ENCODE measurements at places on chromosomes 7 and 10.

- no peak for DNase-seq
Measured at GRCh38 chr7:75617634-75618234, 121.0 kb downstream of the HIP1 start.

GRCh38 chr10:120530699-120531098, 73.7 kb downstream of the PLPP4 start:
- DNase-seq: no peak

- no peak for DNase-seq
Measured at GRCh38 chr10:32104181-32104580, 48.0 kb upstream of the KIF5B start.

GRCh38 chr7:73515178-73515577, 6.9 kb downstream of the BAZ1B start:
- DNase-seq: no peak

GRCh38 chr10:70714951-70715350, 42.6 kb downstream of the ADAMTS14 start:
- DNase-seq: no peak

- no peak for DNase-seq
Measured at GRCh38 chr7:47704936-47705335, 123.0 kb upstream of the TNS3 start.

DNA sequence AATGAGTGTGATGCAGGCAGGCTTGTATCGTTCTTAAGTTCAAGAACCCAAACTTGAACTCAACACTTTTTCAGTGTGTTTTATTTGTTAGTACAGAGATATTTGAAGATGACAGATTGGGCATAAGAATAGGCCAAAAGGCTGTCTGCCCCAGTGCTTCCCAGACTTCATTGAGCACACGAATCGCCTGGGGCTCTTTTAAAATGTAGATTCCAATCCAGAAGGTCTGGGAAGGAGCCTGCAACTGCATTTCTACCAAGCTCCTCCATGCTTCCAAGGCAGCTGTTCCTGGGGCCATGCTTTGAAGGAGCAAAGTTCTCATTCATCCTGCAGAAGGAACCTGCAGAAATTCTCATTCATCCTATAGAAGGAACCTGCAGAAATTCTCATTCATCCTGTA, 114.5 kb upstream of the INSYN2A start:
- no peak for DNase-seq

DNA sequence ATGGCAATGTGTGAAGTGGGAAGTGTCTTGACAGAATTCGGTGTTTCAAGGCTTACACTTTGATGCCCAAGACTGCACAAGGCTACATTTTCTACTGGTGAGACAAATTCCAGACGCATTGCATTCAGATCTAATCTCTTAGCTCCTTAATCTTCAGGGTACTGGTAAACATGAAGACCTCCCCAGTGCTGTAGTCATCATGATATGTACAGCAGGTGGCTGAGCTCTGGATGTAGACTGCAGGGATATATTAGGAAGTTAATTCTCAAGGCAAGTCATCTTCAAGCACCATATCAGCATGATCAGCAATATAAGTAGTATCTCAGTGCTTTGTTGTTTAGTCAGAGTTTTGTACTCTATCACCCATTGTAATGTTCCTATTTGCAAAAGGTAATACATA, 61.8 kb downstream of the IKZF1 start:
- no peak for DNase-seq

DNA sequence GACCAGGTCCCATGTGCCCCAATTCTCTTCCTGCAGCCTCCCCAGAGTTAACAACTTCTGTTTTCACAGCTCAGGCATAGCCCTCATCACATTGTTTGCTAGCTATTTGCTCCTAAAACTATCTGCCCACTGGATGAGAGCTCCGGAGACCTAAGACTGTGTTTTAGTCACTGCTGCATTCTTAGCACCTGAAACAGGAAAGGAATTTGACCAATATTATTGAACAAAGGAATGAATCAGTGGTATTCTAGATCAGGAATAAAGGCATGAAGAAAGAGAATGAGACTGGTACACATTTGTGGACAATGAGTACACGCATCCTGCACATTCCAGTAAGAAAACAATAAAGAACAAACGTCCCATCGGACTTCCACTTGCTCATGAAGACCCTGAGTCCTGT, 54.8 kb downstream of the PPP1R17 start:
- no peak for DNase-seq

GRCh38 chr7:31437250-31437865, 76.5 kb upstream of the ITPRID1 start:
- DNase-seq: no peak

DNA sequence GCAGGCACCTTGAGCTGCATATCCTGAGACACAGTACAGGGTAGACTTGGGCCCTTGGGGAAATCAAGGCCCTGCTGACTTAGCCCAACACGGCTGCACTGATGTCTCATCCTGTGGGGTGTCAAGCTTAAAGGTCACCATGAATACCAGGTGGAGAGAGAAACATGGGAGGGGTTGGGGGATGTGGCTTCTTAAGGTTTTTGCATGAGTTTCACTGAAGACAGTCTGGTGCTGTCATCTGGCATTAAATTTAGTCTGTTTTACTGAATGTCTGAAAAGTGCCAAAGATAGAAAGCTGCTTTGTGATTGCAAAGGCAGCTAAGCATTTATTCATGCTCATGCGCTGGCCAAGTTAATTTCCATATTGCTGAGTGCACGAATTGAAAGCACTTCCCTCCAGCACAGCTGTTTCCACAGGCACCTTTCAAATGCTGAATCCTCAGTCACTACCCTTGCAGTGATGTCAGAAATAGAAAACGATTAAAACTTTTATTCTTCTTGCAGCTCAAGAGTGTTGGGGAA, 102.1 kb downstream of the OSBPL3 start:
- DNase-seq: no peak

DNA sequence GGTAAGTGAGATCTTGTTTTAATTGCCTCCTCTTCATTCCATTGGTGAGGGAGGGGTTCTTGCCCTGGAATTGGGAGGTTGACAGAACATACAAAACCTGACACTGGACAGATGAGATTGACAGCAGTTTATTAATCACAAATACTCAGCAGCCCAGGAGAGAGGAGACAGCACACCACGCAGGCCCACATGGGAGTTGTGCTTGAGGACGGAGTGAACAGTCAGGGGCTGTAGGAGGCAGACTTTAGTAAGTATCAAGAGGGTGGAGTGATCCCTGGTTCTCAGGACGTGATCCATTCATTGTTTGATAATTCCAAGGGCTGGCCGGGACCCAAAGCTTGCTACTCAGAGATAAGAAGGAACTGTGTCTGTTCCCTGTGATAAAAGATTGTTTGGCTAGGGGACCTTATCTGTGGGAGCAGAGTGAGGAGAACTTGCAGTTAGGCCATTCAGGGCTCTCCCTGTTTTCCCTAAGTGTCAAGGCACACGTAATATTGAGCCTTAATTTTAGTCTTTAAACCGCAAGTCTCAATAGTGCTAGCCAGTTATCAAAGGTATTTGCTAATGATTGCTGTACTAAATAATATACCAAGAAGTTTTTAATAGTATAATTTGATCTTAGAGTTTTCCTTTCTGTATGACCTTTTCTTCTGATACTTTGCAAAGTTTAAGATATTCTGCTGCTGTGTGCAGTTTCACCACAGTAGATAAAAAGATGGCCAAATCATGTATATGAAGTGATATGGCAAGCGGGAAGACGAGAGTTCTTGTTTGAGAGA, 14.5 kb downstream of the CAPZA2 start:
- DNase-seq: no peak

DNA sequence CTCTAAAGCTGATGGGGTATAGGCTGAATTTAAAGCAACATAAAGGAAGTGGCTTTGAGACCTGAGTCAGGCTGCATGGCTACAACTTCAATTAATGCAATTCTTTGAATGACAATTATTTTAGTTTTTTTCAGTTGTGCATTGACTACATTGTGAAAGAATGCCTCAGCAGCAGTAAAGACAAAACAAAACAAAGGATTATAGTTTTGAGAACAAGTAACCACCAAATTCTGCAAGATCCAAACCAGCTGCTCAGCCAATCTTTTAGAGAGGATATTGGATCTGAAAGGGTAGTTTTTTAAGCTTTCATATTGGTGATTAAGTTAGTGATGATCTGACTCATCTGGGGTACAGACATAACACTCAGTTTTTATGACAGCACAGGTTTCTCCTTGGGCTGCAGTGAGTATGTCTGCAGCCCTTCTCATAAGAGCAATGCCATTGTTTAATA, 40.6 kb upstream of the ABCA13 start:
- DNase-seq: no peak

DNA sequence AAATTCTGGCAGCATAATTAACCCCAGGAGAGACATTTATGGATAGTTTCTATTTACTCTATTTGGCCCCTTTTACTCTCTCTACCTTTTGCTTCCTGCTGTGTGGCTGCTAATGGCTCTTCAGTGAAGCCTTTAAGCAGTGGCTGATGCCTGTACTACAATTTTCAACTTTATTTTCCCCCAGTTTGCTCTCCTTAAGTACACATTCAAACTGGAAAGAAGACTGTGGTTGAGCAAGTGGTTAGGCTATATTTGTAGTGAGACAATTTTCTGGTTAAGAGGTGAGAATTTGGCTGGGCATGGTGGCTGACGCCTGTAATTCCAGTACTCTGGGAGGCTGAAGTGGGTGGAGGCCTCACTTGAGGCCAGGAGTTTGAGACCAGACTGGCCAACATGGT, 8.5 kb upstream of the RSBN1L start:
- DNase-seq: no peak

GRCh38 chr7:137519181-137519691, 175.7 kb upstream of the PTN start:
- no peak for DNase-seq

- no peak for DNase-seq
Measured at GRCh38 chr7:110209884-110210283, 881.0 kb upstream of the LRRN3 start.

DNA sequence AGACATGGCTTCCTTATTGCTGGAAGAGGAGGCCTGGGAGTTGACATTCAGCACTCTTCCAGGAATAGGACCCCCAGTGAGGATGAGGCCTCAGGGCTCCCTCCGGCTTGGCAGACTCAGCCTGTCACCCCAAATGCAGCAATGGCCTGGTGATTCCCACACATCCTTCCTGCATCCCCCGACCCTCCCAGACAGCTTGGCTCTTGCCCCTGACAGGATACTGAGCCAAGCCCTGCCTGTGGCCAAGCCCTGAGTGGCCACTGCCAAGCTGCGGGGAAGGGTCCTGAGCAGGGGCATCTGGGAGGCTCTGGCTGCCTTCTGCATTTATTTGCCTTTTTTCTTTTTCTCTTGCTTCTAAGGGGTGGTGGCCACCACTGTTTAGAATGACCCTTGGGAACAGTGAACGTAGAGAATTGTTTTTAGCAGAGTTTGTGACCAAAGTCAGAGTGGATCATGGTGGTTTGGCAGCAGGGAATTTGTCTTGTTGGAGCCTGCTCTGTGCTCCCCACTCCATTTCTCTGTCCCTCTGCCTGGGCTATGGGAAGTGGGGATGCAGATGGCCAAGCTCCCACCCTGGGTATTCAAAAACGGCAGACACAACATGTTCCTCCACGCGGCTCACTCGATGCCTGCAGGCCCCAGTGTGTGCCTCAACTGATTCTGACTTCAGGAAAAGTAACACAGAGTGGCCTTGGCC, 4.3 kb downstream of the PGAM2 start:
- no peak for DNase-seq

DNA sequence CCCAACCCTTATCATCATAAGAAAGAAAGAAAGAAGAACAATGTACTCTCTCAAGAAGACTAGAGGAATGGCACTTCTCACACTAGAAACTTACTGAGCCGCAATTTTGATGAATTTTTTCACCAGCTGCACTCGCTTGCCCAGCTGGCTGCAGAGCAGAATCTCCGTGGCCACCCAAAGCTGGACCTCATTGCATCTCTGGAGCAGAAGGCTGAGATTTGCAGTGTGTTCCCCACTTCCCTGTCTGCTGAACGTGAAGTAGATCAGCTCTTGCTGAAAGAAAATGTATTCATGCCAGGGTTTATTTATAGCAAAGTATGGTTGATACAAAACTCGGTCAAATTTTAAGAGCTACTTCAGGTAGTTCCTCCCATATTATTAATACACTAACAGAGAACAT, 199.3 kb upstream of the CDCA7L start:
- DNase-seq: no peak

GRCh38 chr10:64040781-64041180, 519.6 kb downstream of the REEP3 start:
- no peak for DNase-seq

GRCh38 chr10:131851346-131851745, 49.5 kb upstream of the PPP2R2D start:
- no peak for DNase-seq

DNA sequence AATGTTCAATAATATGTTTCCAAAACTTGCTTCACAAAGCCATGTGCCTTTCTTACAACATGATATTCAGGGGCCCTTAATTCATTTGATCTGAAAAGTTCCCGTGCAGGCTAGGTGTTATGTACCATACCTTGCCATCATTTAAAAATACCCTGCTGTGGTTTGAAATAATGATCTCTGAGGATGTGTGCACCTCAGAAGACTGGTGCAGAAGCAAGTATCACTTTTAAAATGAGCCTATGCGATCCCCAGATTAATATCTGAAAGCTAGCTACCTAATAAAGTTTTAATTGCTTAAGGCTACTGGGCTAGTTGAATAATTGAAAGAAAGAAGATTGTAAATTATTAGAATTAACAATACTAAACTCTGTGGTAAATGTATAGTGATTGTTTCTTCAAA, 262.4 kb downstream of the CDK14 start:
- no peak for DNase-seq

DNA sequence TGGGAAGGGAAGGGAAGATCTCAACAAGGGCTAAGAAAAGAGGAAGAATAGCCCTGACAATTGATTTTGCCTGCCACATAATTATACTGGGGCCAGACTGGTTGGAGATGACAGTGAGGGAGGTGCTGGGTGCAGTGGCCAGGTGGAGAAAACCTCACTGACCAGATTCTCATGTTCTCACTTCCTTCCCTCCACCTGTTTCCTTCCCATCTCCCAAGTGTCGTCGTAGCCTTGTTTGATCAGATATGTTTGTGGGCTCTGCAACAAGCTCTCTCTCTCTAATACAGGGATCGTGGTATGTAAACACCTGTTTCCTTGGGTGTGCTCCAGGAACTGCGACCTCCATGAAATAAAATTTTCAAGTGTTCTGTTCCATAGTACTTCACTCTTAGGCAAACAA, 60.2 kb downstream of the VCL start:
- no peak for DNase-seq

DNA sequence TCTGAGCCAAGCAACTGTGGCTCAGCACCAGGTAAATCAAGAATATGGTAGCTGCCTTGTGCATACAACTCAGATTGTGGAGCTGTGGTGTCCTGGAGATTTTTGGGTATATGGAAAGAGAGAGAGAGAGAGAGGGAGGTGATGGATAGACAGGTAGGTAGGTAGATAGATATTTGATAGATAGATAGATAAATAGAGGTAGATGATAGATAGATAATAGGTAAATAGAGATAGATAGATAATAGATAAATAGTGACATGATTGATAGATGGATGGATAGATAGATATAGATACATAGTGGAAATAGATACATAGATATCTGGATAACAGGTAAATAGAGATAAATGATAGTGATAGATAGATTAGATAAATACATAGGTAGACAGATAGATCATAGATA, 206.3 kb downstream of the KLF6 start:
- DNase-seq: no peak

GRCh38 chr7:37420946-37421695, 27.5 kb downstream of the ELMO1 start:
- no peak for DNase-seq
